ENCODE measurements at places on chromosomes 7 and 10. TPM values are rescaled to one million over a fixed set of nuclear protein-coding genes. Genes with fewer than 3 reads are reported as not detected.

- no peak for DNase-seq
- H3K4me1 ChIP-seq = peaks cover 14% of the 10 kb centered on the region
- H3K27me3 ChIP-seq = no peaks in the 10 kb centered on the region
- H3K27ac ChIP-seq = no peak overlapping the region
- H3K4me3 ChIP-seq = no peak overlapping the region
Measured at GRCh38 chr7:71553306-71553705, 421.4 kb downstream of the GALNT17 start.

GRCh38 chr10:119428789-119429188 is 113.7 kb downstream of the RGS10 start:
- H3K4me3 ChIP-seq = no peak overlapping the region
- DNase-seq = no peak
- H3K27ac ChIP-seq = no peak overlapping the region
- no peaks in the 10 kb centered on the region for H3K4me1 ChIP-seq
- peaks cover 3% of the 10 kb centered on the region for H3K36me3 ChIP-seq

DNA sequence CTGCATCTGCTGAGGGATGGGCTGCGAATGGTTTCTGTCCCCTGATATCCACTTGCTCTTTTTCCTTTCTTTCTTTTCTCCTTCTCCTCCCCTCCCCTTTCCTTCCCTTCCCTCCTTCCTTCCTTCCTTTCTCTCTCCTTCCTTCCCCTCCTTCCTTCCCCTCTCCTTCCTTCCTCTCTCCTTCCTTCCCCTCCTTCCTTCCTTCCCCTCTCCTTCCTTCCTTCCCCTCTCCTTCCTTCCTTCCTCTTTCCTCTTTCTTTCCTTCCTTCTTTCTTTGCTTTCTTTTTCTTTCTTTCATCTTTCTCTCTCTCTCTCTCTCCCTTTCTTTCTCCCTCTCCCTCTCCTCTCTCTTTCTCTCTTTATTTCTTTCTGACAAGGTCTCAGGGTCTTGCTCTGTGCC is 20.2 kb upstream of the SPDYE1 start:
- H3K4me3 ChIP-seq = no peak overlapping the region
- no peaks in the 10 kb centered on the region for H3K27me3 ChIP-seq
- H3K4me1 ChIP-seq = no peaks in the 10 kb centered on the region

PRPF18 gene
- 11.5 TPM for total RNA-seq

ADRB1 gene
- 0.35 TPM for total RNA-seq

DNA sequence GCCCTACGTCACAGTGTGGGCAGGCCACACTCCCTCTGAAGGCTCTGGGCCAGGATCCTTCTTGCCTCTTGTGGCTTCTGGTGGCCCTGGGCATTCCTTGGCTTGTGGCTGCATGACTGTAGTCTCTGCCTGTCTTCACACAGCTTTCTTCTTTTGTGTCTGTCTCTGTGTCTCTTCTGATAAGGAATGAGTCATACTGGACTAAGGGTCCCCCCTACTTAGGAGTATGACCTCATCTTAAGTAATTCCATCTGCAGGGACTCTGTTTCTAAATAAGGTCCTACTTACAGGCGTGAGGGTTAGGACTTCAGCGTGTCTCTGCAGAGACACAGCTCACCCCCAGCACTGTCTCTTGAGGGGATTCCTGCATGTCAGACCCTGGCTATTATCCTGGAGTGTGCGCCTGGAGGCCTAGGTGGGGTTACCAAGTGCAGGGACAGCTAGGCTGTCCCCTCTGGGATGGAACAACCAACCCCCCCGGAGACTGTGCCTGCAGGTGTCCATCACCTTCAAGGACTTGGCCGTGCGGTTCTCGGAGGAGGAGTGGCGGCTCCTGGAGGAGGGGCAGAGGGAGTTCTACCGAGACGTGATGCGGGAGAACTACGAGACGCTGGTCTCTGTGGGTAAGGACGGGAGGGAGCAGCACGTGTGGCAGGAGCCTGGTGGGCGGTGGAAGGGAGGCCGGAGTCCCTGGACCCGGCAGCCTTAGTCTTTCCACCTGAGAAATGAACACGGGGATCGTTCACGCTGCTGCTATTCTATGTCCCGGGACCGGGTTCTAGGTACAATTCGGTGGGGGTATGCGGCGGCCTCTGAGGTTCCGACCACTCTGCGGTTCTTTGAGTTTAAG is 54.1 kb downstream of the ZNF467 start:
- peaks cover 10% of the 10 kb centered on the region for H3K36me3 ChIP-seq
- no peaks in the 10 kb centered on the region for H3K27me3 ChIP-seq
- no peak overlapping the region for H3K4me3 ChIP-seq
- DNase-seq = no peak
- no peak overlapping the region for H3K27ac ChIP-seq
- peaks cover 12% of the 10 kb centered on the region for H3K4me1 ChIP-seq

GRCh38 chr10:13924040-13924725 is 337.4 kb downstream of the PRPF18 start:
- no peak overlapping the region for H3K4me3 ChIP-seq
- no peak overlapping the region for H3K27ac ChIP-seq
- no peak for DNase-seq
- no peaks in the 10 kb centered on the region for H3K36me3 ChIP-seq

ANKRD61 gene
- total RNA-seq = not detected

DNA sequence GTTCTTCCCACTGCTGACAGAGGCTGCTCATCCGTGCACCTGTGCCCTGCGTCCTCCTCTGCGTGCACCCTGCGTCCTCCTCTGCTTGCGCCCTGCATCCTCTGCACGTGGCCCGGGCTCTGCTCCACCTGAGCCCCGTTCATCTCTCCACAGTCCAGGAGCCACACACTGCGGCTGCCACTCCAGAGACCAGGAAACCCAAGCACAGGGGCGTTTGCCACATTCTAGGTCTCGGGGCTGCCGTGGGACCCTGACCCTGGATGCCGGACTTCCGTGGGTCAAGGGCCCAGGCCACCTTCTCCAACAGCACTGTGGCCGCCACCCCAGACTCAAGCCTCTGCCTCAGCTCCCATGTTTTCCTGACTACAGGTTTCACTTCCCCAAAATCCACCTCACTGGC is 460.4 kb downstream of the PTPRN2 start:
- no peak overlapping the region for H3K27ac ChIP-seq
- H3K4me1 ChIP-seq = no peaks in the 10 kb centered on the region
- H3K4me3 ChIP-seq = no peak overlapping the region
- peaks cover 31% of the 10 kb centered on the region for H3K36me3 ChIP-seq

LIPF gene
- not detected for total RNA-seq

DNA sequence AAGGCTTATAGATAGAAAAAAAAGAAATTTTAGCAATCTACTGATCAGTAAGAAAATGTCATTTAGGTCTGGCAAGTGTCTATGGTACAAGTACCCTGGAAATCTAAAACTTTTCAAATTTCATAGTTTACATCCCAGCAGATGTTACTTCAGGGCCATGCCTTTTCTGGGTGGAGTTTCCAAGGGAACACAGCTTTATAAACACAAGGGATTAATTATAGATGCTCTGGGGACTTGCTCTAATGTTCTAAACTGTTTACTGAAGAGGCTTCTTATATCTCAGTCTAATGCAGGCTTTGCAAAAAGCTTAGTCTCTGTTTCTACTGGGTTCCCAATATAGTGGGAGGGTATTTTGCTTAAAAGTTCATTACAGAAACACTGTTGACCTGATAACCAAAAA is 3.1 kb downstream of the CD36 start:
- H3K4me3 ChIP-seq = no peak overlapping the region
- 0 out of 2 replicates have a peak, but pooled peaks cover 5% of the 10 kb centered on the region for H3K4me1 ChIP-seq
- H3K27ac ChIP-seq = no peak overlapping the region

Data from WTC11 (cell line).